ENCODE measurements at places on chromosomes 16 and 17. TPM values are rescaled to one million over a fixed set of nuclear protein-coding genes. Genes with fewer than 3 reads are reported as not detected.

MAP2K6 gene
- 2.2 TPM for total RNA-seq

CASKIN1 gene
- 0.83 TPM for total RNA-seq

RDM1 gene
- 10.4 TPM for total RNA-seq

CPNE7 gene
- total RNA-seq, result 7.1 TPM

CCL7 gene
- not detected for total RNA-seq

RPH3AL gene
- 1.7 TPM for total RNA-seq

HAGH gene
- total RNA-seq, result 46.2 TPM

KCNJ18 gene
- total RNA-seq, result not detected

HBA1 gene
- not detected for total RNA-seq

OR4D1 gene
- total RNA-seq, result 0.27 TPM

CBX2 gene
- total RNA-seq, result 3.1 TPM

ULK2 gene
- total RNA-seq, result 11.7 TPM

WDR59 gene
- total RNA-seq, result 63.5 TPM

SMIM5 gene
- total RNA-seq, result not detected

SLC2A4 gene
- 0.15 TPM for total RNA-seq

USH1G gene
- total RNA-seq, result not detected

CCDC144A gene
- total RNA-seq, result 4.7 TPM

CES1 gene
- total RNA-seq, result 0.63 TPM

NPIPB2 gene
- total RNA-seq, result 6.3 TPM

PDIA2 gene
- not detected for total RNA-seq

TMED6 gene
- 0.58 TPM for total RNA-seq

USP43 gene
- 0.34 TPM for total RNA-seq

TLCD3B gene
- 5.0 TPM for total RNA-seq

TBC1D16 gene
- 5.4 TPM for total RNA-seq

KCNH6 gene
- total RNA-seq, result not detected

PIRT gene
- total RNA-seq, result not detected

MT1F gene
- total RNA-seq, result 9.2 TPM

PRCD gene
- not detected for total RNA-seq

TLCD2 gene
- total RNA-seq, result 0.86 TPM

PNMT gene
- not detected for total RNA-seq

ICAM2 gene
- total RNA-seq, result 66.7 TPM

DPEP3 gene
- not detected for total RNA-seq

PYCARD gene
- total RNA-seq, result 14.6 TPM

SPNS2 gene
- total RNA-seq, result 0.24 TPM

LGALS9C gene
- 0.19 TPM for total RNA-seq

KRT36 gene
- total RNA-seq, result not detected

CES4A gene
- total RNA-seq, result 25.0 TPM

TNK1 gene
- 4.4 TPM for total RNA-seq

Measured in activated CD4-positive, alpha-beta memory T cell treated with anti-CD3 and anti-CD28 coated beads for 36 hours (primary cell).